Fibroblast of skin of abdomen (primary cell): ENCODE measurements at places on chromosomes 16 and 17.
A peak's percentile ranks its signal among the peaks of the same experiment; 100 is the strongest.

DNA sequence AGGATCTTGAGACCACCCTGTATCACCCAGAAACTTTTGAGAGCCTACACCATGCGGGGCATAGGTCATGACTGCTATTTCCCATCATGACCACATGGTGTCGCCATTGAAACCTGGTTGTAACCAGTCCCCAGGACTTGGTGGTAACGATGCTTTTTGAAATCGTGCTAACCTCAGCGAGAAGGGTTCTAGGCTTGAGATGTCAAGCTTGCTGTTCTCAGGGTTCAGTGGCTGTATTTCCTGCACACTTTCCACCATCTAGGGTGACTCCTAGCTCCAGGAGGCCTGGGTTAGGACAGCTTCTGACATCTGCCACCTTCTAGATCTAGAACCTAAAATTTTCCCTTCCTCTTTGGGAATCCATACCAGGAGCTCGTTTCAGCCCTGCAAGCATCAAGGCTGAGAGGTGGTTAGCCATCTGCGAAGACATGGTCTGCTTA, 13.0 kb upstream of the SPNS3 start:
- peak; percentile 59 for DNase-seq

- peak; percentile 50 for DNase-seq
Observed at GRCh38 chr17:39573447-39574298, 34.0 kb downstream of the NEUROD2 start.

- DNase-seq = peak; percentile 50
Observed at GRCh38 chr17:30414486-30414885, 35.8 kb downstream of the CPD start.

DNA sequence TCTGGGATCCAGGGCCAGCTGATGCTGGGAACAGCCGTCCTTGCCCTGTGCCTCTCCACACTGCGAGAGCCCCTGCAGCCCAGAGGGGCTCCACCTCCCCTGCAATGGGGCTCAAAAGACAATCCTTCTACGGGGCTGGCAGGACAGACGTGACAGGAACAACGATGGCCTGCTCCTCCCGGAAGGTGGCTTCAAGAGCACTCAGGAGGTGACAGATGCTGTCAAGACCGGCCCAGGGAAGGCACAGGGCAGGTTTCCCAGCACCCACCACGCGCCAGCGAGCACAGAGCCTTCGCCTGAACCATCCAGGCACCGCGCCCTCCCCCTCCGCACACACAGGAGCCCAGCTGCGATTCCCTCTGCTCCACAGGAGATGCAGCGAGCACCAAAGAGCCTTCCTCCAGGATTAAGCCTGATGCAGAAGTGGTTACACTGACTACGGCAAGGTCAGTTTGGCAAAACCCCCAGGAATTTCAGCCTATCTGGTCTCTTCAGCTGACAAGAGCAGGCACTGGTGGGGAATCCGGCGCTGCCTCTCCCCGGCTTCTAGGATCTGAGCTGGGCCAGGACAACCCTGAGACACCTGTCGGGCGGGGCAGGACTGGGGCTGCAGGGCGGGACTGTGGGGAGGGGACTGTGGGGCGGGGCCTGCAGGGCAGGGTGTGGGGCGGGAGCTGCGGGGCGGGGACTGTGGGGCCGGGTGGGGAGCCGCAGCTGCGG, 103.4 kb downstream of the ZNF778 start:
- DNase-seq = peak; percentile 34

DNA sequence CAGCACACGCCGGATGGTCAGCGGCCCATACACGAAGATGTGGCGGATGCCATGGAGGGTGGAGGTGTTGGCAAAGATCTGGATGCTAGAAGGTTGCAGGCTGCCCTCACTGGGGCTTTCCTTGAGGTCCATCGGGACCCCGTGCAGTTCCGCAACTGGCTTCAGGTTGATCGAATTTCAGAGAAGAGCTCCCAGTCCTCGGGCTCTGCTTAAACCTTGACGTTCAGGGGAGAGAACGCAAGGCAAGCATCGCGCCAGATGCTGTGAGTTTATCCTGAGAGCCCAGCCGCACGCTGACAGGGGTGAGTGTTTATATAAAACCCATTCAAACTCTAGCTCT, 98.7 kb upstream of the CCL2 start:
- no peak for DNase-seq

- no peak for DNase-seq
Observed at GRCh38 chr16:68772030-68772681, 35.1 kb downstream of the CDH1 start.
